Uterus (tissue), 4 donors: ENCODE measurements at places on chromosomes 5 and 9.

- no peak for DNase-seq
Observed at GRCh38 chr9:101648493-101648892, 53.7 kb upstream of the PPP3R2 start.

DNA sequence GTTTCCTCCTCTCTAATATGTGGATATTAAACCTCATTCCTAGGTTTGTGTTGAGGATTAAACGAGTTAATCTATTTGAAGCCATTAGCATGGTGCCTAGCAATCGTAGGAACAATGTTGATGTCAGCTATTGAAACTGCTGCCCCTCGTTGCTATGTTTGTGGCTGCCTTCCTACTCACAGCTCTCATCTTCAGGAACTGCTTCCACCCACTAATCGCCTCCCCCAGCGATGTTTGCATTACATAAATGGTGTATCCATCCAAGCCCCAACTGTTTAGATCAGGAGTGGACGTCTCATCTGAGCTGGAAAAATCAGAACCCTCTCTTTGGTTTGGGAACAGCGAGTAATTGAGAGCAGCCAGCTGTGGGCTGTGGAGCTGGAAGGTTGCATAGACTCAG, 416.6 kb downstream of the ARHGEF28 start:
- DNase-seq, result no peak

- no peak for DNase-seq
Observed at GRCh38 chr9:113137196-113138168, 13.3 kb upstream of the SLC31A2 start.

GRCh38 chr5:156043351-156043750, 283.6 kb upstream of the SGCD start:
- DNase-seq, result no peak

GRCh38 chr9:68950188-68950587, 63.7 kb downstream of the PRKACG start:
- DNase-seq, result no peak

- no peak for DNase-seq
Observed at GRCh38 chr9:125258832-125259534, 2.6 kb upstream of the GAPVD1 start.

DNA sequence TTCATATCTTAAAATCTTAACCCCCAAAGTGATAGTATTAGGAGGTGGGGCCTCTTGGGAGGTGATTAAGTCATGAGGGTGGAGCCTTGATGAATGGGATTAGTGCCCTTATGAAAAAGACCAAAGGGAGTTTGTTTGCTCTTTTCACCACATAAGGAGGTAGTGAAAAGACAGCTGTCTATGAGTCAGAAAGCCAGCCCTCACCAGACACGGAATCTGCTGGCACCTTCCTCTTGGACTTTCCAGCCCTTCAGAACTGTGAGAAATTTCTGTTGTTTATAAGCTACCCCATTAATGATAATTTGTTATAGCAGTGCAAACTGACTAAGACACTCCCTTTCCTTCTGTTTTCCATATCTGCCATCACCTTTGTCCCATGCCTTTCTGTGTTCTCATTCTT, 20.8 kb downstream of the IFNB1 start:
- no peak for DNase-seq

- DNase-seq, result no peak
Observed at GRCh38 chr5:84724683-84725082, 340.0 kb upstream of the EDIL3 start.

DNA sequence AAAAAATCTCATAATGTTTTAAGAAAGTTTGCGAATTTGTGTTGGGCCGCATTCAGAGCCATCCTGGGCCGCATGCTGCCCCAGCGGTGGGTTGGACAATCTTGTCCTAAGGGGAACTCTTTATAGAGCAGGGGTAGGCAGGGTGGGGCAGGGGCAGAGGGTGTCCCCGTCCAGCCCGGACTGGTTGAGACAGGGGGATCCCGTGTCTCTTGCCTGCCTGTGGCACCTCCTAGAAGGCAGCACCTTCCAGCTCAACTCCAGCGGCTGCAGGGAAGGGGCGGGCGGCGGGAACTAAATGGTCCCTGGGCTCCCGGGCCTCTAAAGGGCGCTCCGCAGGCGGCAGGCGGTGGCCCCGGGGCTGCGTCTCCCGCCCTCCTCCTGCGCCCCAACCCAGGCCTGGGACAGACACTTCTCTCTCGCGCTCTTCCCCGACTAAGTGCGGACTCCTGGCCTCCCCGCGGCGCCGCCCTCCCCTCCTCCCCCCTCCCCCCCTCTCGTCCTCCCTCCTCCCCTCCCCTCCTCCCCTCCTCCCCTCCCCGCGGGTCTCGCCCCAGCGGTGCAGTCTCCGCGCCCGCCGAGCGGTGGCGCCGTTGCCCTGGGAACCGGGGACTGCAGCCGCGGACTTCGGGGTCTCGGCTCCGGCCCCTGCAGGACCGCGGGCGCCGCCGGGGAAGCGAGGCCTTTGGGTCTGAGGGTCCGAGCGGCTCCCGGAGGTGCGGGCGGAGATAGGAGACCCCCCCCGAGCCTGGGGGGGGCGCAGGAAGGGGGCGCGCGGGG, 132.6 kb downstream of the MRPL36 start:
- no peak for DNase-seq

DNA sequence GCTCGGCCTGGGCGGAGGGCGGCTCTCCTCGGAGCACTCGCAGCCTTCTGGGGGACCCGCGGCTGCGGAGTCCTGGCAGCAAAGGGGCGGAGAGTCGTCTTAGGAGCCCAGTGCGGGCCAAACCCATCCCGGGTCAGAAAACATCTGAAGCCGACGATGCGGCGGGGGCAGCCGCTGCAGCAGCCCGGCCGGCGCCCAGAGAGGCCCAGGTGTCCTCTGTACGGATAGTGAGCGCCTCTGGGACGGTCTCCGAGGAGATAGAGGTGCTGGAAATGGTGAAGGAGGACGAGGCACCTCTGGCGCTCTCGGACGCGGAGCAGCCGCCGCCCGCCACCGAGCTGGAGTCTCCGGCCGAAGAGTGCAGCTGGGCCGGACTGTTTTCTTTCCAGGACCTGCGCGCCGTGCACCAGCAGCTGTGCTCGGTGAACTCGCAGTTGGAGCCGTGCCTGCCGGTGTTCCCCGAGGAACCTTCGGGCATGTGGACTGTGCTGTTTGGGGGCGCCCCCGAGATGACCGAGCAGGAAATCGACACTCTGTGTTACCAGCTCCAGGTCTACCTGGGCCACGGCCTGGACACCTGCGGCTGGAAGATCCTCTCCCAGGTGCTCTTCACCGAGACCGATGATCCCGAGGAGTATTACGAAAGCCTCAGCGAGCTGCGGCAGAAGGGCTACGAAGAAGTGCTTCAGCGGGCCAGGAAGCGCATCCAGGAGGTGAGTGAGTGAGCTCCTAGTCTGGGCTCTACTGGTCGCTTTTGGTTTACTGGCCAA, 1.2 kb downstream of the JMY start:
- DNase-seq, result peak; percentile 28

DNA sequence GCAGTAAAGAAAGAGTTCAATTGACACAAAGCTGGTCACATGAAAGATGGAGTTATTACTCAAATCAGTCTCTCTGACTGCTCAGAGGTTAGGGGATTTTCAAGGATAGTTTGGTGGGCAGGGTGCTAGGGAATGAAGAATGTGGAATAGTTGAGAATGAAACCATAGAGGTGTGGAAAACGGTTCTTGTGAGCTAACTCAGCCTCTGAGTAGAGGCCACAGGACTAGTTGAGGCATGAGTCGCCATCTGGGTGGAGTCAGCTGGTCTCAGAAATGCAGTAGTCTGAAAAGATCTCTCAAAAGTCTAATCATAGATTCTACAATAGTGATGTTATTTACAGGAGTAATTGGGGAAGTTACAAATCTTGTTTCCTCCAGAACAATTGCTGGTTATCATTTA, 178.9 kb upstream of the SPEF2 start:
- DNase-seq, result no peak

DNA sequence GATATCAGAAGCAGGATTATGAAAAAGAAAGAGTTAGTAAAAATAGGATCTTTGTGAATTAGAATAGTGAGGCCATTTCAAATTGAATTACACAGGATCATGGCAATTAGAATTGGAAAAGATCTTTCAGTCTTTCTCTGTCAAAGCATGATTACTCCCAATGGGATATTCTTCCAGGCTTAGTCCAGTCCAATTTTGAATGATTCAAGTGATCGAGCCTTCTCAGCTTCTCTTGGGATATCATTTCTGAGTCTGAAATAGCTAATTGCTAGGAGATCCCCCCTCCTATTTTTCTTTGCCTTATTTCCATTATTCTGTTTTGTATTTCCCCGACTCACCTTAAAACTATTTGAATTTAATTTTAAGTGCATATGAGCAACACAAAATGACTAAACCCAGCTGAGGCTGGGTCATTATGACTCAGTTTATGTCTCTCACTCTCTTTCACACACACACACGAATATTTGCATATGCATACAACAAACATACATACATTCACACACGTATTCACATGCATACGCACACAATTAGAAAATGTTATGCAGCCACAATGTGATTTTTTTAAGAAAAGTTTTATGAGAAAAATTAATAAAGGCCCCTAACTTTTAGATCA, 34.8 kb upstream of the EFNA5 start:
- DNase-seq, result no peak

DNA sequence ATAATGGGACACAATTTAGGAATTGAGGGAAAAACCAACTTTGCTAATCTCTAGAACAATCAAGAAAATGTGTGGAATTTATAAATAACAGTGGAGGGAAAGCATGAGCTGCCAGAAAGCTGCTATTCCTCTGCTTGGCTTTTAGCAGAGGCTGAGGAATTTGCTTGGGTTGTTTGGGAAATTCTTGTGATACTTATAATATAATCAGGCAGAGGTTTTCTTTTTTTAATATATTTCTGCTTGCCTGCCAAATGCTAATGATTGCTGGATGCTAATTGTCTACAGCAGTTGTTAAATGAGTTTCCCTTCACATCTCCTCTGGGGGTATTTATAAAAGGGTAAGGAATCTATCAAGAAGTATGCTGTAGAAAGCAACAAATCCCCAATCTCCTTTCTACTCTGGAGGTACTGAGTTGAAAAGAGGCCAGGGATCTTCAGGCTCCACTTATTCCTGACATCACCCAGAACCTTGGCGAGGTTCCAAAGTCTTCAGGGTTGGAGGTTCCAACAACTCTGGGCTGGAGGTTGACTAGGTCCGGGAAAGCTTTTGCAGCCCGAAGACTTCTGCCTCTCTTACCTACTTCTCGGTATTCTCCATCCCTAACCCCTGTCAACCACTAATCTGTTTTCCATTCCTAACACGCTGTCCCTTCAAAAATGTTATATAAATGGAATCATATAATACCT, 60.4 kb upstream of the TMED7 start:
- peak; percentile 17 for DNase-seq

DNA sequence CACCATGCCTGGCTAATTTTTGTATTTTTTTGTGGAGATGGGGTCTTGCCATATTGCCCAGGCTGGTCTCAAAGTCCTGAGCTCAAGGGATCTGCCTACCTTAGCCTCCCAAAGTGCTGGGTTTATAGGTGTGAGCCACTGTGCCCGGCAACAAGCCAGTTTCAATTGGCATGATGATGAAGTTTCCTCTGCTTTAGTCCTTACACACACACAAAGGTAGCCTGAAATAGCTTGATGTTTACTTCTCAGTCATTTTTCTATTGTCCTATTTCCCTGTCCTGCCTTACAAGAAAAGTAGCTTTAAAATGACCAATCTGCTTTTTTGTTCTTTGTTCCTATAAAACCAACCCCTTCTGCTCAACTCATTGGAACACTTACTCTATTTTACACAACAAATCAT, 33.6 kb downstream of the PDE6A start:
- no peak for DNase-seq

- no peak for DNase-seq
Observed at GRCh38 chr9:37650299-37650872, 368 bp upstream of the FRMPD1 start.

DNA sequence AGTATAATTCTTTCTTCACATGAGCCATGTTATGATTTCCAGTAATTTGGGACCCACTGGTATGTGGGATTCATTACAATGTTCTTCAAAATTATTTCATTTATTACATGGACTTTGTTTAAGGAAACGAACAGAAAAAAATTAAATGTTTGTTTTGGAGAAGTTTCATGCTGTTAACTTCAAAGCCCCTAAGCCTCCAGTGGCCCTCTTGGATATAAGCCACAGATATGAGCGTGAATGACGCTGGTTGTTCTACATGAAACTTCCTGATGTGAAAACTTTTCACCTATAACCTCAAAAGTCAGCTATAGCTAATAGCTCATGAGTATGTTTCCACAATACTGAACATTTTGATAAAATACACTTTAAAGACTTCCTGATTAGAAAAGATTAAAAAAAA, 334.2 kb downstream of the PDE4D start:
- no peak for DNase-seq
